Stimulated activated CD4-positive, alpha-beta T cell treated with anti-CD3 and anti-CD28 coated beads, Interleukin-15, amount 100 ng/mL, for 1 hour (primary cell): ENCODE measurements at places on chromosomes 6 and 20.

GRCh38 chr6:81752921-81753710 is 635 bp upstream of the TENT5A start:
- peak; percentile 34 for DNase-seq

DNA sequence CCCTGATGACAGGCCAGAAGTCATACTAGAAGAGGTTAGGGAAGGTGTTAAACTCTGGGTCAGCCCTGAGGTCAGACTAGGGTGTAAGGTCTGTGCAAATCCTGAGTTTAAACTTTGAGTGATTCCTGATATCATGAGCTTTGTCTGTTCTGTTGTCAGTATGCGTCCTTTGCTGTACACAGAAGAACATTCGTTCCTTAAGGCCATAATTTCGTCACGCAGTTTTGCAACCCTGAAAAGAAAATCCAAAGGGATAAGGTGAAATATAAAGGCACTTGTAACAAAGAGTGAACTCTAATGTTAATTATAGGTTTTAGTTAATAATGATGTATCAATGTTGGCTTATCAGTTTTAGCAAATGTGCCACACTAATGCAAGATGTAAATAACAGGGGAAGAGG is 2.3 kb downstream of the DST start:
- no peak for DNase-seq

GRCh38 chr20:37781626-37782025 is 87.8 kb downstream of the CTNNBL1 start:
- DNase-seq, result no peak

DNA sequence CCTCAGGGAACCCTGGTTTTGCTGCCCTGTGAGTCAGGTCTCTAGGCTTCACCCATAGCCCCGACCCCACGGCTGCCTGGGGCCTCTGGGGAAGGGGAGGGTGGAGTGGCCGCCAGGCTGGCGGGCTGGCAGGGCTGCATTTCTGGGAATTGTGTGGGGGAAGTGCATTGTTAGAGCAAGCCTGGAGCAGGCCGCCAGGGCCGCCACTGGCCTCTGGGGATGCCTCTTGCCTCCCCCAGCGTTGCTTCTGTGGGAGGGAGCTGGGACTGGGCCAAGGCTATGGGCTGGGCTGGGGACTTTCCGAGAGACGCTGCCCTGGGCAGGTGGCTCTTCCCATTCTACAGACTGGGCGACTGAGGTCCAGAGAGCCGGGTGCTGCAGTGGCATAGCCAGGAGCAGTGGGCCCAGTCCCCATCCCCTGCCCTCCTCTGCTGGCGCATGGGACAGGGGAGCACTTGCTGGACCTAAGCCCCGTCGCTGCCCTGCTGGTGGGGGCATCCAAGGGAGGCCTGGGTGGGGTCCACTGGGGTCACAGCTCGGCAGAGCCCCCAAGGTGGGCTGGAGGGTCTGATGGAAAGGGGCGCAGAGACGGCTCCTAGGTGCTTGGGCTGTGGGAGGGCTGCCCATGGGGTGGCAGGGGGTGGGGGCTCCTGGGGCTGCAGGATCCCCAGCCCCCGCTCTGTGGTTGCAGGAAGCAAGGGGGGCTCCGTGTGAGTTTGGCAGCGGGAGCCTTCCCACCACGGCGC is 6.6 kb upstream of the SOX18 start:
- no peak for DNase-seq

- no peak for DNase-seq
Observed at GRCh38 chr6:64010666-64011065, 375.1 kb downstream of the PHF3 start.

- DNase-seq, result no peak
Observed at GRCh38 chr6:69331886-69332285, 464.9 kb downstream of the LMBRD1 start.

DNA sequence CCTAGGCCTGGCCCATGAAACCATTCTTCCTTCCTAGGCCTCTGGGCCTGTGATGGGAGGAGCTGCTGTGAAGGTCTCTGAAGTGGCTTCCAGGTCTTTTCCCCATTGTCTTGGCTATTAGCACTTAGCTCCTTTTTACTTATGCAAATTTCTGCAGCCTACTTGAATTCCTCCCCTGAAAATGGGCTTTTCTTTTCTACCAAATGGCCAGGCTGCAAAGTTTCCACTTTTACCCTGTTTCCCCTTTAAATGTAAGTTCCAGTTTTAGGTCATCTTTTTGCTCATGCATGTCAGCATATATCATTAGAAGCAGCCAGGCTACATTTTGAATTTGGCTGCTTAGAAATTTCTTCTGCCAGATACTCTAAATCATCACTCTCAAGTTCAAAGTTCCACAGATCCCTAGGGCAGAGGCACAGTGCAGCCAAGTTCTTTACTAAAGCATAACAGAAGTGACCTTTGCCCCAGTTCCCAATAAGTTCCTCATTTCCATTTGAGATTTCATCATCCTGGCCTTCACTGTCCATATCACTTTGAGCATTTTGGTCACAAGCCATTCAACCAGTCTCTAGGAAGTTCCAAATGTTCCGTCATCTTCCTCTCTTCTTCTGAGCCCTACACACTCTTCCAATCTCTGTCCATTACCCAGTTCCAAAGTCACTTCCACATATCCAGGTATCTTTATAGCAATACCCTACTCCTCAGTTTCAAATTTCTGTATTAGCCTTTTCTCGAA is 71.9 kb downstream of the TBC1D7 start:
- DNase-seq, result no peak

DNA sequence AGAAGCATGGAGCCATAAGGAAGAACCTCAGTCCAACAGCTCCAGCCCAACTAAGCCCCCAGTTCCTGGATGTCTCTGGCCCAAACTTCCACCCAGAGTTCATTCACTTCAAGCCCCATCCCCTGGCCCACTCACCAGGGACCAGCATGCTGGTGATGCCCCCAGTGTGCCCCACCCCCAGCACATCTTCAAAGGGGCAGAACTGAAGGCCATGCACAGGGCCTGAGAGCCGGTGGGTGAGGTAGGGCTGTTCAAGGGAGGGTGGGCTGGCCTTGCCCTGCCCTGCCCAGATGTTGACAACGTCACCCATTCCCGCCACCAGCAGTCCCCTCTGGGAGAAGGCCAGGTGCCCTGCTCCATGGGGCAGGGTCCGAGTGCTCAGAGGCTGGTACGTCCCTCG is 3.6 kb downstream of the B3GALT4 start:
- DNase-seq, result no peak

DNA sequence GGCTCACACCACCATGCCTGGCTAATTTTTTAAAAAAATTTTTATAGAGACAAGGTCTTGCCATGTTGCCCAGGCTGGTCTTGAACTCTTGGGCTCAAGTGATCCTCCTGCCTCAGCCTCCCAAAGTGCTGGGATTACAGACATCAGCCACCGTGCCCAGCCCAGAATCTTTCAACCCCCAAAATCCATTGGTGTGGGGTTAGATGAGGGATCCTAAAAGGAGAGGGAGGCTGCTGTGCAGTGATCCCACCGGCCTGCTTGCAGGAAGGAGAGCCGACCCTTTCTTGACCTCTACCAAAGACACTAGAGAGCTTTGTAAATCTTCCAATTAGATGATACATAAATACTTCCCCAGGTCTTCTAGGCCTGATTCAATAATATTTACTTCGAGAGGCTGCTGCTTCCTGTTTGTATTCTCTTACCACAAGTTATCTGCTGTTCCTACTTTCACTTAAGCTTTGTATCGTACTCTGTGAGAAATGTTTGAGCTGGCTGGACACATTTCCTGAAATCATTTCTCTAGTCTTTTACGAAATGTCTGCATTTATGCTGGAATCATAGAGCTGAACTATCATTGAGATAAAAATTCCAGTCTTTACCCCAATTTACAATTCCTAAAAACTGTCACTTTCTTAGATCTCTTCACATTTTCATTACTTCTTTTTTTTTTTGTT is 49.3 kb upstream of the IER3 start:
- no peak for DNase-seq

GRCh38 chr20:5831539-5832237 is 81.5 kb downstream of the SHLD1 start:
- DNase-seq, result no peak

- no peak for DNase-seq
Observed at GRCh38 chr6:40724886-40725285, 137.7 kb upstream of the LRFN2 start.

DNA sequence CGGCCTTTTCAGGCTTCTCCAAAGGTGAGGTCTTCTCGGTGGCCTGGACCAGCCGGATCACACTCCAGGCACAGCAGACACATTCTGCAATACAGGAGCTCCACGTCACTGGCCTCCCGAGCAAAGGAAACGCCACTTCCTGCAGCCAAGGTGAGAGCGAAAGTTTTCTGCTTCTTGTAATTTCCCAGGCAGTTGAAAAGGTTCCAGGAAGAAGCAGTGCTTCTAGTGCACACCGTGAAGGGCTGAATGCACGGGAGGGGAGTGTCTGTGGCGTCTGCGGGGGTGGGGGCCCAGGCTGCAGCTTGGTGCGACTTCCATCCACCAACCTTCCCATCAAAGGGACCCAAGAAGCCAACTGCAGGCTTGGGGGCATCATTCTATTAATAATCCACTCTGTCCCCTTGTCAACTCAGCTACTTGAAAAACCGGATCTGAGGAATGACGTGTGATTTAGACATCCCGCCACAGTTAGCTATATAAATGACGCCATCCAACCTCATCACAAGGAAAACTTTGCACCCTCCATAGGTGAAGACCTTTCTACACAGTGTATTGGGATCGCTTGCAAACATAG is 61.1 kb downstream of the NFATC2 start:
- peak; percentile 25 for DNase-seq

DNA sequence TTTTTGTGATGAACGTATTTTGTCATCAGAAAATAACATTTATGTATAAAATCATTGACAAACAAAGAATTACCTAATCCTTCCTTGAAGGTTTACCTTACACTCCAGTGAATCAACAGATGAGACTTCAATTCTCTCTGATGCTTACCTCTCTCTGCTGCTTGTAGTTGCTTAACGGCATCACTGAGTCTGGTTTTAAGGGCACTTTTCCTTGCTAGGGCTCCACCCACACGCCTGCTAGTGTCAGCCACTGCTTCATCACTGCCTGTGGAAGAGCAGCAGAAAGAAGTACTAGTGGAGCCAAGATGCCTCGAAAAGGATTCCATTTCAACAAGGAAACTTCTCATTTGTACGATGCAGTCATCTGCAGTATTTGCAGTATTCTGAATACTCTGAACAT is 63.0 kb downstream of the FAM229B start:
- DNase-seq, result no peak

GRCh38 chr6:108897371-108897770 is 49.1 kb downstream of the ARMC2 start:
- DNase-seq, result no peak

- no peak for DNase-seq
Observed at GRCh38 chr6:21070620-21071019, 522.9 kb upstream of the SOX4 start.

- DNase-seq, result no peak
Observed at GRCh38 chr6:155154158-155154830, 109.5 kb upstream of the CLDN20 start.

- DNase-seq, result no peak
Observed at GRCh38 chr20:9884666-9885065, 45.8 kb upstream of the PAK5 start.

DNA sequence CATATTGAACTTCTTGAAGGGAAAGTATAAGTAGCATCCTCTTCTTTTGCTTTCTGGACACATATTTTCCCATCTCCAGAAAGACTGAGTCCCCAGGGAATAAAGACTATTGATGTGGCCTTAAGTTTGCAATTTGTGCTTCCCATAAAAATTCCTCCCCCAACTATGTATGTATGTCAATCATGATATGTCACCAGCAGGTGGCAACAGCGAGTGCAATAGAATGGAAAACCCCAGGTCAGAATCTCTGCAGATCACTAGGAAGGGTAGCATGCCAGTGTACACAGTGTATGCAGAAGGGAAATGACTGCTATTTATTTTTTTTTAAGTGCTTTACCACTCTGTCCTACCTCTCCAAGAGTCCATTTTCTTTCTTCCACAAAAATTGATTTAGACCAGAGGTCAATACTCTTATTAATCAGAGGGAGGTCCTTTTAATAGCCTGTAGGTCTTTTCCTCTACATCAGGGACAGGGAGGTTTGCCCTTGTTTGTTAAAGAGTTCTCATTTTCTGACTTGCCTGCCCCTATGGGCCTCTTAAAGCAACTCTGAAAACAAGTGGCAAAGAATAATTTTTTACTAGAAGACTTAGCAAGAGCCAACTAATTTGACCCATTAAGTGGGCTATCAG is 61.4 kb downstream of the BMP2 start:
- no peak for DNase-seq

DNA sequence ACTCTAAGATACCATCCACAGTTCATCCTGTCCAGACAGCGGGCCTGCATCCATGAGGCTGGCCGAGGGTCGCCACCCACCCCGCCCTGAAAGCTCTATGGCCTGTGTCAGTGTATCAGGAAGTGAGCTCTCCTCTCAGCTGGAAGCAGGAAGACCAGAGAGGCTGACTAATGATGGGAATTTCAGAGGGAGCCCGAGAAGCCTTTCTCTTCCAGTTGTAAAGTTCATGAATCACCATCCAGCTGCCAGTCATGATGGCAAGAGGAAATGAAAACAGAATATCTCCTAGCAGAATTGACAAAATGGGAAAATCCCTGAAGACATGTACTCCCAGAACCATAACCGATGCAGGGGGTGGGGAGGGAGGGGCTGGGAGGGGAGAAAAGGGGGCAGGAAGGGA is 109.6 kb upstream of the RPS6KA2 start:
- DNase-seq, result no peak

DNA sequence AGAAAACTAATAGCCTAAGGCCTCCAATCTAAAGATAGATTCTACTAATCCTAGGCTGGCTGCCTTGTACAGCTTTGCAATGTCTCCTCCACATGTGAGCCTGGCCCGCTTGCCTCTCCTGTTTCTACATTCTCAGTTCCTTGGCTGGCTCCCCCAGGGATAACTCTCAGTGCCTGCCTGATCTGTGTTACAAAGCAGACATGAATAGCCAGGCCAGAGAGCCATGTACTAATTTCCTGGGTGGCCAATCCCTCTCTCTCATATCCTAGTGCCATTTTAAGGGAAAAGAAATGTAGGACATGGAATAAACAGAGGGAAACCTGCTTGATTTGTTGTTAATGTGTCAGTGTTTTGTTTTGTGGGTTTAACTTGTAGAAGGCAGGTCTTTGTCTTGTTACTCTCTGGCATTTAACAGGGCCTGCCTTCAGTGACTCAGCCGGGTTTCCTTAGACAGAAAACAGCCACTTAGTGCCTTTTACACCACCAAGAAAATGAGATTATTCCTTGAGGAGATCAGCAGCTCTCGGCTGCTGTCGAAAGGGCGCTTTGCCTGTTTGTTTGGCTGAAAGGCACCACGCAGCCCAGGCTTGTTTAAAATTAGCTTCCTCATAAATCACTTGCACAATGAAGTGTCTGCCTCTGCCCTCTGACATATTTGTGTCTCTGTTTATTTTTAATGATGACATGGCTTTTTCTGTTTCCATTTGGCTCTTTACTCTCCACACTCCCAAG is 702.7 kb downstream of the MAFB start:
- no peak for DNase-seq

- DNase-seq, result no peak
Observed at GRCh38 chr20:57705127-57705899, 4.5 kb downstream of the PMEPA1 start.
